ENCODE measurements at places on chromosomes 3 and 15.

DNA sequence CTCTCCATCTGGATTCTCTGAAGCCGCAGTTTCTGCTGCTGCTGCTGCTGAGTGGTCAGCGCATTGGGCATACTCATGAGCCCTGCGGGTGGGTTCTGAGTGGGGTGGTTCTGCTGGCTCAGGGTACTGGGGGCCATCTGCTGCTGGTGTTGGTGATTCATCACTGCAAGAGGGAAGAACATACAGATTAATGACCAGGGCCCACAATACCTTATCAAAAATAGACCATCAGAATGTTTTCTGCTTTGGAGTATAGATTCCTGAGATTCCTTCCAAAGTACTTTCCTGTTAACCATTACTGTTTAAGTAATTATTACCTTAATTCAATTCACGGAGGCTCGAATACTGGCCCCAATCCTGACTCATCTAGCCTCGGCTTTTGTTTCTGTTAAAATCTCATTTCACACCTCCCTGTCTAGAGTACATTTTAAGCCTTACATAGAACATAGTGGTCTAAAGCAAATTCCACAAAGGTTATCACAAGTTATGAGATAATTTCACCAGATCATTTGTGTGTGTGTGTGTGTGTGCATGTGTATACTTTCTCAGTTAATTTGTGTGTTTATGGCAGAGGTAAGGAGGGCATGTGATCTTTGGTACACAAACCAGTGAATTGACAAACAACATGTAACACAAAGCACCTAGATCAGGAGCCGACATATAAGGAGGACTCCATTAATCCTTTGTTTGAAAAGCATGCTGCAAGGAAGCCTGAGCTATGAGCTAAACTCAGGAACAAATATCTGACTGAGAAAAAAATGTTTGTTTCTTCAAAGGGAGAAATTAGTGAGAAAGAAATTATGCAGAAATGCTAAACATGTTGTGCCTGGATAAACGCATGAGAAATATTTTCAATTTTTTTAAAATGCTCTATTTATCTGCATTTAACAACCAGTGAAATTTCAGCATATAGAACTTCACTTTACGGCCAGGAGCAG, 68.1 kb downstream of the TM4SF4 start:
- no peak for DNase-seq

- no peak for DNase-seq
Observed at GRCh38 chr15:25486051-25486450, 47.2 kb upstream of the UBE3A start.

- no peak for DNase-seq
Observed at GRCh38 chr3:61518590-61518989, 42.8 kb upstream of the PTPRG start.

DNA sequence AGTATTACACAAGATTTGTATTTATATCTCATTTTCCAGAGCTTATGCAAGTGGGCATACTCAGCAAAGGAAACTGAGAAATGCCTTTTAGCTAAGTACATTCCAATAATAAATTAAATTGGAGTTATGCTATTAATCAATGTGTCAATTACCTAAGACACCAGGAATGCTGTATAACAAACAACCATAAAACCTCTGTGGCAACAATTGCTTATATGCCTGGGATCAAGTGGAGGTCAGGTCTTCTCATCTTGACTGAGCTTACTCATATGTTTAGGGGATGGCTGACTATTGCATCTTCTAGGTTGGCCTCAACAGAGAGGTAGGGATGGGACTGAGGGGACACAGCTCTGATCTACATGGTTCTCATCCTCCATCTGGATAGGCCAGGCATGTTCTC, 30.7 kb downstream of the CD200R1L start:
- no peak for DNase-seq

DNA sequence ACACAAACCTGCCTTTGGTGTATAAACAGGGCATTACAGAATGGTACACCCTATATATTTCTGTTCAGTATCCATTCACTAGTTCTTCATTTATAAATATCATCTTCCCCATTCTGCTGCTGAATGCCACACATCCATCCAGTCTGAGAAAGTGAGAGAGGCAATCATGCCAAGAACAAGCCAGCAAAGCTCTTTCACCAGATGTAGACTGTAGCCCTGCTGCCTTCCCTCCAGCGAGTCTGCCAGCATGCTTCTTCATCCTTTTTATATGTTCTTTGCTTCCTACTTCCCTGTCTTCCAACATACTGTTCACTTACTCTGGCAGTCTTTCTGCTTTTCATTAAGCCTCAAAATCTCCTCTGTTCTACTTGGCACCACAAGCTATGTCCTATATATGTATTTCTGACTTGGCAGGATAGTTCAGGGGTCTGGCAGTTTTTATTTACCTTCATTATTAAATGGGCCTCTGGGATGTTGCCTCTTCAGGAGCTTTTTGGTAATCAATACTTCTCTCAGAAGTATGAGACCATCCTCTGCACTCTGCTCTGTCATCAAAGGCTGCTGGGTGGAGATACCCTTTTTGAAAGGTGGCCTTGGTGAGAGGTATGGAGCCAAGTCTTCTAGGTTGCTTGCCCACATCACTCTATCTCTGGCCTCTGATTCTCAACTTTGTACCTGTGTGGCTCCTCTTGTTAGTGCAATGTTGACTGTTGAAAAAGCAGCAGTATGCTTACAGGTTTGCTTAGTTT, 48.6 kb downstream of the CHP1 start:
- DNase-seq: no peak

DNA sequence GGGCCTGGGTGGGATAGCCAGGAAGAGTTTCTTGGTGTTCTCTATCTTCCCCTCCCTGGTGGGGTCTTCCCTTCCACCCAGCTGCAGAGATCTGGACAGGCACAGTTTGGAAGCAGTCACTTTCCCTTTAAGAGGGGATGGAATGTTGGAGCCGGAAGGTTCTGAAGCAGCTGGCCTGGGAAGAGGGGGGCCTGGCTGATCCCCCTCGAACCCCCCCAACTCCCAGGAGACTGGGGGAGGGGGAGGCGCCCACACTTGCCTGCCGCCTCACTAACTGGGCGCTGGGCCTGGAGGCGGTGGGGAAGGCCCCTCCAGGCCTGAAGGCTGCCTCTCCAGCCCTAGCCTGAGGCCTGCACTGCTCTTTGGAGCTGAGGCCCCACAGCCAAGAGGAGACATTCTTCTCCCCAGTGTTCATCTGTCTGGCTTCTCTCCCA, 1.4 kb downstream of the DVL3 start:
- DNase-seq: no peak

DNA sequence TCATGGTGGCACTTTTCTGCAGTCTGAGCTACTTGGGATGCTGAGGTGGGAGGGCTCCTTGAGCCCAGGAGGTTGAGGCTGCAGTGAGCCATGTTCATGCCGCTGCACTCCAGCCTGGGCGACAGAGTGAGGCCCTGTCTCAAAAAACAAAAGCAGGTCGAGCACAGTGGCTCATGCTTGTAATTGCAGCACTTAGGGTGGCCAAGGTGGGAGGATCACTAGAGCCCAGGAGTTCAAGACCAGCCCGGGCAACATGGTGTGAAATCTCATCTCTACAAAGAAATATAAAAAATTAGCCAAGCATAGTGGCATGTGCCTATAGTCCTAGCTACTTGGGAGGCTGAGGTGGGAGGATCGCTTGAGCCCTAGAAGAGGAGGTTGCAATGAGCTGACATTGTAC, 10.0 kb downstream of the UBAP1L start:
- DNase-seq: no peak

- DNase-seq: no peak
Observed at GRCh38 chr15:52306270-52306669, 10.7 kb upstream of the MYO5C start.

DNA sequence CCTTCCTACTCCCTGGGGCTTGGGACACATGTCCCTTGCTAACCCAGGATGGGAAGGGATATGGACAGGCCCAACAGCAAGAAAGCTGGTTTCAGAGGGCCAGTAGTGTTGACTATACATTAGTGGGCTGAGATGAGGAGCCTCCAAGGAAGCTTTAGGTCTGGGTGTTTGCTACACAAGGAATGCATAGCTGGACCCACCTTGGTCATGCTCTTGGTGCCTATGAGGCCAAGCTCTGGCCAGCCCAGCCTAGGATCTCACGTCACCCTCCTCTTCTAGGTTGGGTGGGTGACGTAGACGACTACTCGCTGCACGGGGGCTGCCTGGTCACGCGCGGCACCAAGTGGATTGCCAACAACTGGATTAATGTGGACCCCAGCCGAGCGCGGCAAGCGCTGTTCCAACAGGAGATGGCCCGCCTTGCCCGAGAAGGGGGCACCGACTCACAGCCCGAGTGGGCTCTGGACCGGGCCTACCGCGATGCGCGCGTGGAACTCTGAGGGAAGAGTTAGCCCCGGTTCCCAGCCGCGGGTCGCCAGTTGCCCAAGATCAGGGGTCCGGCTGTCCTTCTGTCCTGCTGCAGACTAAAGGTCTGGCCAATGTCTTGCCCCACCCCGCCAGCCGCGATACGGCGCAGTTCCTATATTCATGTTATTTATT, 653 bp upstream of the WDR6 start:
- no peak for DNase-seq

DNA sequence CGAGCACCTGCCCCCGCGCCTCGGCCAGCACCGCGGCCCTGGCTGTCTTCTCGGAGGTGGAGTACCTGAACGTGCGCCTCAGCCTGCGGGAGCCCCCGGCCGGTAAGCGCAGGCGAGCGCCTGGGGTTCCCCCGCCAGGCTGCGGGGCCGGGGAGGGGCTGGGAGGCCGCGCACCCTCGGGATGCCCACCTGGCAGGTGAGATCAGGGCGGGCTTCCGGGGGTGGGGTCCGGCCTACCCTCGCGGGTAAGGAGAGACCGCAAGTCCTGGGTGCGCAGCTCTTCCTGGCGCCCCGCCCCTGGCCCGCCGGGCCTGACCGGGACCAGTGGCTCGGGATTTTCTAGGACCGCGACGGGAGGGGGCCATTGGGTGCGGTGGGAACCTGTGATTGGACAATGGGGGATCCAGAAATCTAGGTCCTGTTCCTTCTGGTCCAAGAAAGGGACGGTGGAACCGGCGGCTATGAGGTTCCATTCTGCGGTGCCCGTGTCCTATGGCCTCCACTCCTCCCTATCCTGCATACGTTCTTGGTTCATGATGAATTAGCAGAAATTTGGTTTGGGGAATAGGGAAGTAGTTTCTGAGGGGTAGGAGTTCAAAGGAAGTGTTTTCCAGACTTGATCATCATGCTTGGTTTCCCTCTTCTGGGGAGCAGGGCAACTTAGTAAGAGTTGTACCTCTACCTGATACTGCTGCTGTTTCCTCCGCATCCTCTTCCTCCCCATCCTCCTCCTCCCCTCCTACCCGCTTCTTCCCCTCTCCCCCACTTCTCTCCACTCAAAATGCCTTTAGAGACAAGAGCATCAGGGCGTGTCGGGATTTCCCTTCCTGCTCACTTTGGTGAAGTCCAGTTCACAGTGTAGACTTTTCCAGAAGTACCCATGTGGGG, 808 bp downstream of the ARRDC4 start:
- DNase-seq: no peak

GRCh38 chr3:85164436-85164835, 205.6 kb downstream of the CADM2 start:
- DNase-seq: no peak

DNA sequence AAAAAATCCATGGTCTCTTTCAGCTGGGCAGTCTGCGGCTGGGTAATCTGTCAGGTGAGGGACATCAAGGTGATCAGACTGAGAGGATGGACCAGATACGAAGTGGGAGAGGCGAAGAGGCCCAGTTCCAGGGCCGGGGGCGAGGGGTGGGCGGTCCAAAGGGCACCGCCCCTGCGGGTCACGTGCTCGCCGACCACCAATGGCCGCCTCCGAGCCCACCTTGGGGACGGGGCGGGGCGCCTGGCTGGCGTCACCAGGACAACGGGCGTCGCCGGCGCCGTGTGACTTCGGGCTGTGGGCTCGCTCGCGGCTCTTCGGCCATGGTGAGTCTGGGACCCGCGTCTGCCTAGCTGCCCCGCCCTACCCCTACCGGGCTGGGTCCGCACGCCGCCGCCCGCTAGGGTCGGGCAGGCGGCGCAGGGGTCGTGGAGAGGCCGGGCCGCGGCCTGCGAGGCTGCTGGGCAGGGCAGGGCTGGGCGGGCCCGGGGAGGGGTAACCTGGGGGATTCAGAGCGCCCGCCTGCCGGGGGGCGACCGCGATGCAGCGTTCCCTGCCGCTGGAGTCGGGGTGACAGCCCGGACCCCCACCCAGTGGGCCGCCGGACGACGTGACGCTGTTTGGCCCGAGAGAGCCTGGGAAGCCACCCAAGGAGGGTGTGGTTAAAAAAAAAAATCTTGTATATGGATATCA, at the start of gene FBXL2:
Gene FBXL2, plus strand, starts transcription at position 250 of the 690 bp plus-strand sequence. Its CDS starts 71 bp downstream, at position 321.
- no peak for DNase-seq

GRCh38 chr15:62391641-62392262, 226.7 kb upstream of the C2CD4B start:
- DNase-seq: no peak
